T-helper 17 cell (primary cell): ENCODE measurements at places on chromosomes 4 and X.
A peak's percentile ranks its signal among the peaks of the same experiment; 100 is the strongest.

- DNase-seq, result no peak
Measured at GRCh38 chr4:141207961-141208360, 12.7 kb upstream of the ZNF330 start.

GRCh38 chrX:1264556-1264955, 4.1 kb upstream of the CSF2RA start:
- DNase-seq, result no peak

- no peak for DNase-seq
Measured at GRCh38 chr4:105551965-105552746, at the start of gene ARHGEF38. Gene ARHGEF38, plus strand, starts transcription at chr4:105552620. Its CDS starts 146 bp downstream, at chr4:105552766.

GRCh38 chrX:16739574-16739973, 20.2 kb downstream of the SYAP1 start:
- DNase-seq, result no peak

- no peak for DNase-seq
Measured at GRCh38 chrX:7225338-7225737, 77.4 kb upstream of the PUDP start.

DNA sequence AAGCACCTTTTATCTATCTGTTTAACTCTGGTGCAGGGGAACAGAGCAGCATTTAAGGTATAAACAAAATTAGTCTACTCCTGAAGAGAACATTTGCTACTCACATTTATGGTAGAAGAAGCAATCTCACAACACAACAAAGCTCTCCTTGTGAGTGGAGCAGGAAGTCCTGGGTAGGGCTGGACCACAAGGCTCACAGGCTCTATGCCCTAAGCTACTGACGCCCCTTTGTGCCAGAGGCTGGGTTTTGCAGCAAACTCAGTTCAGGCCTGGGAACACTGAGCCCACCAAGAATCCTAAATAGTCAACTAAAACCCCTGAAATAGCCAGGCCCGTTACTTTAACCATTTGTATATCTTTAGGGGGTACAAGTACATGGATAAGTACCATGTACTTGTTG, 4.7 kb upstream of the ZXDB start:
- no peak for DNase-seq

DNA sequence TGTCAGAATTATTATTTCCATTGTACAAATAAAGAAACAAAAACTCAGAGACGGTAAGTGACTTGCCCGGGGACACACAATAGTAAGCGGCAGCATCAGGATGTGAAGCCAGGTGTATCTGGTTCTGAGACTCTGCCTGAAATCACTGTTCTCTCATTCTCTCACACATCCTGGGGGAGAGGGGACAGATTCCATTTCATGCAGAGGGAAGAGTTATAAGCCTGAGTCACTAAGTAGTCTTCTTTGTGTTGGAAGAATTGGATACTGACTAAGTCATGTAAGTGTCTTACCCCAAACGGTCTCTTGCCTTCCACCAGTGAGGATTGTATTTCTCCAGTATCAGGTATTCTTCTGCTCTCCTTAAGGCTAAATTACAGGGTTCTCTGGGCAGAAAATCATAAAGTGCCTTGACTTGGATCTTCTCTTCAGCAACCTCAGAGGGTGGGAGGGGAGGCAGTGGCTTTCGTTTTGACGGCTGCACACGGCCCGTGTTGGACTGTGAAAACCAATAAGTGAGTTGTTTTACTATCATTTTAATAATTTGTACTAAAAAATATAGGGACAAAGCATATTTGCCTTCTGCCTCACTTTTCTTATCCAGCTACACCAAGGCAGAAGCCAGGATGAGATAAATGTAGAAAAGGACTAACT, 21.9 kb downstream of the TXK start:
- no peak for DNase-seq

GRCh38 chr4:15161439-15161838, 159.2 kb downstream of the CPEB2 start:
- no peak for DNase-seq

DNA sequence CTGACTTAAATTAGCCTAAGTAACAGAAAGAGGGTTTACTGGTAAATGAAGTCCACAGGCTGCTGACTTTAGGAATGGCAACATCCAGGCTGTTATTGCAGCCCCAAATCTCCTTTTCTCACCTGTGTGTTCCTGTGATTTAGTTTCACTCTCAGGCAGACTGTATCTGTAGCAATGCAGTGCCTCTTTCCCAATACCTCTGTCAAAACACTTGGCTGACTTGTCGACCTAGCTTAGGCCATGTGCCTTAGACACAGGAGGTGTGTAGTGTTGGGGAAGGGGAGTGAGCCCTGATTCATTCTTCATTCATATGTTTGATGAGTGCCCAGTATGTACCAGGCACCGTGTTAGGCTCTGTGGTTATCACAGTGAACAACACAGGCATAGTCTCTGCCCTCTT, 46.9 kb downstream of the JADE3 start:
- no peak for DNase-seq

DNA sequence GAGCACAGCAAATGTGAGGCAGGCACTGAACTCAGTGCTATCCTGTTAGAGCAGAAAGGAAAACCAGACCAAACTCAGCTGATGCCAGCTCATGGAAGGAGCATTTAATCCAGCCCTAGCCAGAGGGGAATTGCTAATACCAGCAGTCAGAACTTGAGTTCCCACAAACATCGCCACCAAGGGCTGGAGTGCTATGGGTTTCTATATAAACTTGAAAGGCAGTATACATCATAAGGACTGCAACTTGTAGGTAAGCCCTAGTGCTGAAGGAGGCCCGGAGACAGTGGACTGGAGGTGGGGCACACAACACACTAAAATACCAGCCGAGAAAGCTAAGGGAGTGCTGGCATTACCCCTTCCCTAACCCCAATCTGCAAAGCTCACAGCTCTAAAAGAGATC, 440.2 kb downstream of the PRR32 start:
- DNase-seq, result no peak

- DNase-seq, result no peak
Measured at GRCh38 chrX:100408713-100409609, 1.1 kb downstream of the PCDH19 start.

GRCh38 chrX:131826572-131826971, 196.5 kb upstream of the STK26 start:
- DNase-seq, result no peak

- DNase-seq, result no peak
Measured at GRCh38 chrX:154495472-154495922, 5.1 kb upstream of the SLC10A3 start.

DNA sequence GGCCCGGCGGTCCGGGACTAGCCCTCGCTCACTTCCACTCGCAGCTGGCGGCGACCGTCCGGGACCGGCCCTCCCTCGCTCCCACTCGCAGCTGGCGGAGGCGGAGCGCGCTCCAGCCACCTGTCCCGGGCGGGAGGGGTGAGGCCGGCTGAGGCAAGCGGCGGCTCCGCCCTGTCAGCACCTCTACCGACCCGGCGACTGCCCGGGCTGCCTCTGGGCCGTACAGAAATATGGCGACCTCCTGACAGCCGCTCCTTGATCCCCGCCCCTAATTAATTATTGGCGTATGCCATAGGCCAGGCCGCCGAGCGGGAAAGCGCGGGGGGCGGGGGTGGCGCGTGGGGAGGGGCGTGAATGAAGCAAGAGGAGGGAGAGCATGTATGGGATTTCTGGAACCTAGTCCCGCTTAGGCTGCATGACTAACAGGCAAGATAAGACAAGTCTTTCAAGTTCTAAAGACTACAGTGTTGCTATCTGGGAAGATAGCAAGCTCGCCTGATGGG, at the start of gene MORC4:
TSS of gene MORC4 (minus strand) at position 200 of the 503 bp plus-strand sequence. CDS start 243 bp downstream, outside the sequence.
- DNase-seq, result peak; percentile 14

DNA sequence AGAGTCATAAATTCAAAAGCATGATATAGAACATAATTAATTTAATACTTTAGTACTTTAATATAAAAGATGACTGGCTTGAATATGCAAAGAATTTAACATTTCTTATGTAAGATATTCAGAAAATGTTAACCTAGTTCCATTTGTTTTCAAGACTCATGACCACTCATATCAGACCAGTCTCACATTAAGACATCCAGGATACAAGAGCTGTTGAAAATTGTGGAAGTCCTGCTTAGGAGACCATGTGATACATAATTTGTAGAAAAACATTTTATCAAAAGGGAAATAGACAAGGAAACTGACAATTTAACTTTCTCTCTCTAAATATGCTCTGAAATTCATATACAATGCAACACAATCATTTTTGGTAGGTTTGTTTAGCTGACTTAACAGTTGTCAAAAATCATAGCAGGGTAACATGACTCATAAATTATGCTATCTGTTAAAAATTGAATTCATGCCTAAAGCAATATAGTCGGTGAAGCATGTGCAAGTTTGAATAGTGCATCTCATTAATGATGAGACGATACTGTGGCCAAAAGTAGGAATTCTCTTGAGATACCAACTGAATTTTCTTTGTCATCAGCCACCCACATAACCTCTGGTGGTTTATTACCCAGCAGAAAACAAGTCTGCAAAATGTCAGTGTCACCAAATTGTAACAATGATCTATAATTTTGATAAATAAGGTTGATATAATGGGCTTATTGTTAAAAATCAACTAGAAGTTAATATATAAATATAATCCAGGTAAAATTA, 211.4 kb downstream of the GASK1B start:
- DNase-seq, result no peak

DNA sequence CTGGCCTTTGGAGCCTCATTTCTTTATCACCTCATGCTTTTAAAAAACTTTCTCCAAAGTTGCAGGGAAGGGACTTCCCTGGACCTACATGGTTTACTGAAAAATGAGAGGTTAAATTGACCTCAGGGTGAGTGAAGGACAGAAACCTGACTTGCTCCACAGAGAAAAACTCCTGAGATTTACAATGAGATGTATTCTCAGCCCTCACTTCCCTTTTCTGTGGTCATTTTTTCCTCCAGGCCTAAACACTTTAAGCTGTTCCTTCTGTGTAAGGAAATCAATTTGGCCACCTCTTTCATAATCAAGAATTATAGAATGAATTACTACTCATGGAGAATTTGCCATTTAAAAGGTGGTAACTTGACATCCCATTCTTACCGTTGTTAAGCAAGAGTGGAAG, 77.9 kb downstream of the HPGD start:
- DNase-seq, result no peak

GRCh38 chr4:147994076-147994475, 262.2 kb downstream of the ARHGAP10 start:
- no peak for DNase-seq

DNA sequence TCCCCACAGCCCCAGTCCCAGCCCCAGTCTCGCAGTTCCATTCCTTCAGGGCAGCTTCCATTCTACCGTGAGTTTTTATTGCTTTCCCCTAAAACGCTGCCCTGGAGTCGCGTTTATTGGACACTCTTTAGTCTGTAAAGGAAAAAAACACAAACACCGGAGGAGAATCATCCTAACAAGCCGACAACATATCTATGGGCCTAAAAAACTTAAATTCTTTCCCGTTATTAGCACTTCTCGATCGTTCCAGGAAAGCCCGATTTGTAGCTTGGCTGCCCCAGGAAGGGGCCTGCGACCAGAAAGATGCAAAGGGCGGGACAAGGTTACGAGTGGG, 178.5 kb downstream of the CBR4 start:
- DNase-seq, result no peak

- DNase-seq, result no peak
Measured at GRCh38 chrX:70998411-70999027, 67.6 kb upstream of the SLC7A3 start.

GRCh38 chr4:118751629-118752323, 66.6 kb downstream of the METTL14 start:
- DNase-seq, result no peak

GRCh38 chrX:150694738-150695410, 1.7 kb downstream of the MTMR1 start:
- DNase-seq, result no peak

DNA sequence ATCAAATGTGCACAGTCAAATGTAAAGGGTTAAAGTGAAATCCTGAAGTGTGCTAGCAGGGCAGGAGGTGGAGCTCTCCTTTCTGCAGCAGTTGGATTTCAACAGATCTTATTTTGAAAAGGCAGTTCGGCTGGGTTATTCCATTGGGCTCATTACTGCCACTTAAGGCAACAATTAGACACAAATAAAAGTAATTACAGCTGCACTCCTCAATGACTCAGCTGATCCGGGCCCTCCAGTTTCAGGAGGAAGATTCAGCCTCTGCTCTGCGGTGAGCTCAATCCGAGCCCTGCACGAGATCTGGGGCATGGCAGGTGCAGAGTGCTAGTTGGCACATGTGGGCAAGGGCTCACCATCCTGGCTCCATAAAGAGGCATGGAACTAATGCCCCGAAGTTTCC, 85.4 kb downstream of the PHKA2 start:
- DNase-seq, result no peak

DNA sequence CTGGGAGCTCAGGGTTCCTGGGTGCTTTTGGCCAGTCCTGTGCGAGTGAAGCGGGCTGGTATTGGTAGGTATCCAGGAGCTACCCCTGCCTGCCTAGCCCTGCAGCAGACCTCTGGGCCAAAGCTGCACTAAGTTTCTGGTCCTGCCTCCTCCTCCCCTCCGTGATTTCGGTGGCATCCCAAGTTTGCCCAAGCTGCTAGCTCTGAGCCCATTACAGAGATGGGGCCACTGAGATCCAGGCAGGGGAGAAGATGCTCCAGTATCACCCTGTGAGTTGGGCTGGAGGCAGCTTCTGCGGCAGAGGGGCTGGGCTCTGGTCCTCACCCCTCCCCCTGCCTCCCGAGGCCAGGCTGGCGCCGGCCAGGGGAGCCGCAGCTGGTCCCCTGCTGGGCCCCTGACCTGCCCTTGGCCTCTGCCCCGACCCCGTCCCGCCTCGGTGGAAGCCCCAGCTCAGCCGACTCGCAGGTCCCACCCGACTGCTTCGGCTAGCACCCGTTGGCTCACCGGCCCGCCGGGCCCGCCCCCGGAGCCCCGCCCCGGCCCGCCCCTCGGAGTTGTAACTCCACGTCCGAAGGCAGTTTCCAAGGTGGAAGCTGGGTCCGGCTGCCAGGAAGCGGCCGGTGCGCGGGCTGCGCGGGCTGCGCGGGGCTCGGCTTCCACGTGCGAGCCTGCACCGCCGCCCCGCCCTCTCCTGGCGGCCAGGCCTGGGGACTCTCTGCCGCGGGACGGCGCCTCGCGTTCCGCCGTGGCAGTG, at the start of gene DUSP9:
TSS of gene DUSP9 (plus strand) at position 584 of the 754 bp plus-strand sequence. CDS start 751 bp downstream, outside the sequence.
- no peak for DNase-seq

DNA sequence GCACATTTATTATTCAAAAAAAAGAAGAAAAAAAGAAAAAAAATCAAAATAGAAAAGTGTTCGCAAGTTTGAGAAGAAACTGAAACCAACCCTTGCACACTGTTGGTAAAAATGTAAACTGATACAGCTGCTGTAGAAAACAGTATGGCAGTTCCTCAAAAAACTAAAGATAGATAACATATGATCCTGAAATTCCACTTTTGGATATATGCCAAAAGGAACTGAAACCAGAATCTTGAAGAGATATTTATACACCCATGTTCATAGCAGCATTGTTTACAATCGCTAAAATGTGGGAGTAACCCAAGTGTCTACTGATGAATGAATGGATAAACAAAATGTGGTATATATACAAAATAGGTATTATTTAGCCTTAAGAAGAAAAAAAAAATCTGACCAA, 155.4 kb downstream of the TBCK start:
- no peak for DNase-seq

DNA sequence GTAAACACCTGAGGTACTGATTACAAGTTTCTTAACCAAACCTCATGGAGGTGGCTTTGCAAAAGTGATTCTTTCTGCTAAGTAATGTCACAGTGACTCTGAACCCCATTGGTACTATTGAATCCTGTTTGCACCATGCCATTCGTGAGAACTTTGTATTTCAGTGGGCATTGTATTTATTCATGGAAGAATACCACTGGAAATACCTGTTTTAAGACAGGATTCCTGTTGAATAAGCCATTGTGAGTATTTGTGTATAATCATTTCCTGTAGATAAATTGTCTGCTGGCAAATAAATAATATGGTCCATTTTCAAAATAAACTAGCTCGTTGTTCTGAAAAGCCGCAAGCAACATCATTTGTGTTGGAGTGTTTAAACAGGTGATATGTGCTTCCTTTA, 136.4 kb upstream of the GUCY1A1 start:
- DNase-seq, result no peak

- no peak for DNase-seq
Measured at GRCh38 chr4:175499735-175500352, 312.2 kb downstream of the GPM6A start.
